Colonic mucosa (tissue), 4 donors: ENCODE measurements at places on chromosomes 7 and 10.

DNA sequence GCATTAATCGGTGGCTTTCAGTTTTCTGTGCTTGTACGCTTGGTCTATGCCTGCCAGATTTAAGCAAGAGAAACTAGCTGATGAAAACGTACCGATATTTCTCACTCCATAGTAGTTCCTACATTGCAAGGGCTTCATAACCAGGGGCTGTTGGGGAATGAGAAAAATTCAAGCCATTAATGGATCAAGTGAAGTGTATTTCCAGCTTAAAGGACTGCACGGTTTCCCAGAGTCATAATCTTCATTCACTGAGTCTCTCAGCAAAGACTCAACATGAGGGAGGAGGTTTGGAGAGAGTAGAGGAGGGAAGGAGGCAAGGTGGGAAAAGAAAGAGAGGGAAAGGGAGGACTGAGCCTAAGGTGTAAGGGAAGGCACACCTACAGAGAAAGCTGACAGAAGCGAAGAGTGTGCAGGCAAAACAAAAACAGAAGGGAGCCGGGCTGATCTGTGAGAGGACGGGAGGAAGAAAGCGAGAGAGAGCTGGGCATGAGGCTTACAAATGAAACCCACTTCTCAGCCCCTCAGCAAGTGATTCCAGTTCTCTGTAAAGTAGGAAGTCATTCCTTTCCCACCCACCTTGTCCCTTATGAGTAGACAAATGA lies 625 bp downstream of the GIMAP2 start:
- no peak for DNase-seq

GRCh38 chr7:1537535-1538412 lies 7.3 kb downstream of the MAFK start:
- DNase-seq: peak; percentile 74

DNA sequence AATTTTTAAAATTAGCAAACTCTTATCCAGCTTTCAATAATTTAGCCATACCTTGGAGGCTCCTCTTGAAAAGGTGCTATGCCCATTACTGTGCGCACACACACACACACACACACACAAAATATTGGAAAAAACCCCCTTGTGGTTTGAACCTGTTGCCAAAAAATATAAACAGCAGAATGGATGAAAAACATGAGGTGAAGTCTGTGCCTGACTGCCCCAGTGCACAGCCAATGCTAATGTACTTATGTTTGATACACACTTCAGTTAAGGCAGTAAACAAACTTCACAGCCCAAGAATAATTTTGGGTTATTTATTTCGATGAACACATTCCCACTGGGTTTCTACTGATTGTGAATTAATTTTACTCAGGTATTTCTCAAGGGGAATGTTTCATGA lies 113.2 kb upstream of the SEM1 start:
- no peak for DNase-seq

DNA sequence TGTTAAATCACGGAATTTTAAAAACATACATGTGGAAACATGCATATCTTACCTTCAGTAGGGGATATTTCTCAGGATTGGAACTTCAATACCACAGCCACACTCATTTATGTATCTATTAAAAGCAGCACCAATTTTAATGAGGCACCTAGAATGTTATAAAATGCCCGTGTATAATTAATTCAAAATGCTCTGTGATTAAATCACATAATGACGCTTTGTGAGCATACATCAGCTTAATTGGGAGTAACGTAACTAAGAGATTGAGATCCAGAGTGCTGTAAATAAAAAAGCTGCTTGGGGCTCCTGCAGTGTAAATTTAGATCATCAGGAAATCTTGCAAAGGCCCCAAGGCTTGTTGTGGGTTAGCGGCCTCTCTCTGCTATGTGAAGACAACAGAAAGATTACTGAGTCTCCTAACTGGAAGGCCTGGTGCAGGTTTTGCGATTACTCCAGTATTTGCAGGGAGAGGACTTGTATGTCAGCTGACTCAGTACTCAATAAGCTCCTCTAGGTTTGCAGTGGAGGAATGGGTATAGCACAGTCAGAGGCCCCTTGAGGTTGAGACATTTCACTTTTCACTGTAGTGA lies 195.5 kb upstream of the PHYHIPL start:
- DNase-seq: no peak

- no peak for DNase-seq
Observed at GRCh38 chr7:157267956-157268355, 68.8 kb upstream of the DNAJB6 start.

GRCh38 chr10:99758211-99758891 lies 24.1 kb upstream of the ABCC2 start:
- DNase-seq: no peak

- no peak for DNase-seq
Observed at GRCh38 chr7:96903906-96904305, 101.4 kb upstream of the DLX6 start.

GRCh38 chr7:95501261-95501832 lies 15.6 kb downstream of the ASB4 start:
- no peak for DNase-seq

- DNase-seq: no peak
Observed at GRCh38 chr10:21340331-21340730, 185.2 kb downstream of the SKIDA1 start.

DNA sequence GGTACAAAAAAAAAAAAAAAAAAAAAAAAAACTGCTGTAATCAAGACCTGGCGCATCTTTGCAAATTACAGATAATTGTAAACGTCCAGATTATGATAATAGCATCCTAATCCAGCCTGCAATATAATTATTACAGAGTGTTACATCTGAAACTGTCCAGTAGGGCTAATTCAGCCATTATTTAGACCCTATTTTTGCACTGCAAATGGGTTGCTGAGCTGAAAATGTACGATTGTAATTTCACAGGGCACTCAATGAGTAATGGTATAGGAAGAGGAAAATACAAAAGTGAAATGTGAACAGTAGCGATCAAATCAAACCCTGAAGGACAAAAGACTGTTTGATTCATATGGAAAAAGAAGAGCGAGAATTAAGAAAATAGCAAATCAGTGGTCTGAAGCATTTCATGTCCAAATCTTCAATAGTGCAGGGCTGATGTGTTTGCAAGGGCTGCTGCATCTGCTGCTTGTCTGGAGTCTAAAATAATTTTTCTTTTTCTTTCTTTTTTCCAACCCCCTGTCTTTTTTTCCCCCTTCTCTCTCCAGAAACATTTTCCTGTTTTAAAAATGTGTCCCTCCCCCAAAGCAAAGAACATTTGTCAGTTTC lies 8.9 kb downstream of the DLX6 start:
- DNase-seq: no peak

- DNase-seq: no peak
Observed at GRCh38 chr7:43808410-43808809, 49.9 kb downstream of the BLVRA start.
